ENCODE measurements at places on chromosomes 7 and 10. TPM values are rescaled to one million over a fixed set of nuclear protein-coding genes. Genes with fewer than 3 reads are reported as not detected.

Gene GDF2
- total RNA-seq = not detected

Gene ASAH2
- total RNA-seq = 2.1 TPM

DNA sequence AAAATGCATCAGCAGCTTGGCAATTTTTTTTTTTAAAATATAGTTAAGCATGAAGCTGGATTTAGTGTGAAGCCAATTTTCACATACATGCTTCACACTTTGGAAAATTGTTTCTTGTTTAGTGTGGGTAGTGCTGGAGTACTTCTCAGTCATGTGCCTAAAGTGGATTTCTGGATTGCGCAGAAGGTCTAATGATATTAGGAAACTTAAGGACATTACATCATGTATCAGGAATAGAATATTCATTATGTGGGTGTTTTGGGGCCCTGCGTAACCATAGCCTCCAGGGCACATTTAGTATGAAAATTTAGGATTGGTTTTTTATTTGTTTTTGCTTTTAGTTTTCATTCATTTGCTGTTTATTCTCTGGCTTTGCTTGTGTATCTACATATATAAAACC is 28.8 kb upstream of the BNIP3 start:
- no peak overlapping the region for H3K4me3 ChIP-seq
- no peak for DNase-seq
- H3K4me1 ChIP-seq = no peaks in the 10 kb centered on the region
- no peaks in the 10 kb centered on the region for H3K27me3 ChIP-seq
- no peaks in the 10 kb centered on the region for H3K36me3 ChIP-seq
- H3K27ac ChIP-seq = no peak overlapping the region

DNA sequence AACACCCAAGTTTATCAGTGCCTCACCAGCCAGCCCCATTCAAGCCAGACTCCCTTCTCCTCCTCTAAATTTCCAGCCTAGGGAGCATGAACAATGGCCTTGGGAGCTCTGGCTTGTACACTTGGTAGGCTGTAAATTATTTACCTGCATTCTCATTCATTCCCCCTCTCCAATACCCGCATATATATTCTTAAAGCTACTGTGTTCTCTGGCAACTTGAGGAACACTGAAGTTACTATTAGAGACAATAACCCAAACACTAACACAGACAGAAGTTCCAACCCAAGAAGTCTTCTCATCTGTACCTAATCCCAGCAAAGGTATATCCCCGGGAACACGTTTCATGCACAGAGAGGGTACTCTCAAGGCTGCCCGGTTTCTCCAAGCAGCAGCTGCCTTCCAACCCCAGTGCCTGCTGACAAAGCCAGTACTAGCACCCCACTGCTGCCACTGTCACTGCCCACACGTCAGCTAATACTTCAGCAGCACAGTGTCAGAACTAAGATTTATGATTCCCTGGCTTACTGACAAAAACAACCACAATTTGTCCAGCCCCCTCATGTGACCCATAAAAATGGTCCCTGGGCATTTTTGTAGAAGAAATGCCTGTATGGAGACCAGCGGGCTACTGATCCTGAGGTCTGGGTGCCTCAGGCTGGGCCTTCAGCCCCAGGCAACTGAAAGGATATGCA is 3.1 kb downstream of the WDR91 start:
- no peaks in the 10 kb centered on the region for H3K27me3 ChIP-seq
- H3K27ac ChIP-seq = no peak overlapping the region
- no peak overlapping the region for H3K4me3 ChIP-seq
- peaks cover 10% of the 10 kb centered on the region for H3K36me3 ChIP-seq

DNA sequence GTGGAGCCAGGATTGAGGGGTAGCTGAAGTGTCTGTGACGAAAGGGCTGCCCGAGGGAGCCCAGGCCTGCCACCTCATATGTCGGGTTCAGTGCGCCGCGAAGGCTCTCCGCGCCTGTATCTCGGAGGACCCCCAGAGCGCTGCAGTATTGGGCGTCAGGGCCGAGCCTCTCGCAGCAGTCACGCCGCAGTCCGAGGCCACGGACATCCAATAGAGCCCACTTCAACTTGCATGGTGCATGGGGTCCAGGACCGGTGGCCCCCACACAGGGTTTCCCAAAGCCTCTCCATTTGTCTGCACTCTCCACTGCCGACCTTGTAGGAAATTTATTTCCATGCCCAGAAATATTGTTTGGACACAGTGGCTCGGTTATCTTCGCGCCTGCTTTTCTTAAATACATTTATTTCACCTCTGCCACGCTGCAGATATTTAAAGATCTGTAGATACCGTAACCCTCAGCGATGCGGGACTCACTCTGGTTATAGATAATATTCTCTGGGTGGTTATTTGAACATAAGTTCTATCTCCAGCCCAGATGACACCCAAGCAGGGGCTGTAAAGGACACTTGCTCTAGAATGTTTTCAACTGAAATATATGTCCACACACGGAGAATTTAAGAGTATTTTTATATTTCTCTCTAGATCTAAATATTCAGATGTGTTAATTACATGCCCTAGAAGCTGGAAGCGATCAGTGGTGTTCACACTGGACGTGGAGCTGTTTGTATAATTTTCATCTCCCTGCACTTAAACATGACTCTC is 5.1 kb upstream of the ZNF503 start:
- no peaks in the 10 kb centered on the region for H3K36me3 ChIP-seq
- H3K4me1 ChIP-seq = peaks cover 55% of the 10 kb centered on the region
- DNase-seq = no peak
- peaks cover 78% of the 10 kb centered on the region for H3K27me3 ChIP-seq

- no peaks in the 10 kb centered on the region for H3K36me3 ChIP-seq
- no peak overlapping the region for H3K27ac ChIP-seq
- H3K4me3 ChIP-seq = no peak overlapping the region
- H3K27me3 ChIP-seq = no peaks in the 10 kb centered on the region
- H3K4me1 ChIP-seq = no peaks in the 10 kb centered on the region
Measured at GRCh38 chr10:76299501-76299900, 868.1 kb downstream of the LRMDA start.
